ENCODE measurements at places on chromosomes 1 and 21.

DNA sequence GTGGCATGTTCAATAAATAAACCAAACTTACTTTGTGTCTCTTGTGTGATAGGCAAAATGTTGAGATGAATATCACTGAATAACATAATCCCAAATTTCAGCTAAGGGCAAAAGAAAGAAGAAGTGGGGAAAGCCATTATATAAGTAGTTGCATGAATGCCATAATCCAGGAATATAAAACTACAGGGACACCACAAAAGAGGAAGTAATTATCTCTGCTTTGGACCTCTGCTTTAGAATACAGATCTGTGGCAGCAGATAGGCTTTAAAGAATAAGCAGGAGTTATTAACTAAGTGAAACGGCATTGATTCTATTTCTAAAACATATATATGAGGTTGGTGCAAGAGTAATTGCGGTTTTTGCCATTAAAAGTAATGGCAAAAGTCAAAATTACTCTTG lies 288.5 kb upstream of the SNX7 start:
- no peak for DNase-seq

DNA sequence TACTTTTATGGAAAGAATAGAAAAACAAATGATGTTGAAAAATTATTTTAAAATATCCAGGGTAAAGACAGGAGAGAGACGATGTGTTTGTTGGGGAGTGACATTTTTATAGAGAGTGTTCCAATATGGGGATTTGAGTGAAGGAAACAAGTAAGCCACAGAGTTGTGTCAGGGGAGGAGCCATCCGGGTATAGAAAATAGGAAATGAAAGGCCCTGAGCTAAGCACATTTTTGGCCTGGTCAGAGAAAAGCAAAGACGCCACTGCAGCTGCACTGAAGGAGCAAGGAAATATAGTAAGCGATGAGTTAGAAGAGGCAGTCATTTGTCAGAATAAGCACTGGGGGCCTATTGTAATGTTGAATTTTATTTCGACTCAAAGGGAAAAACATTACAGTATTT lies 107.3 kb upstream of the ADGRL4 start:
- DNase-seq: no peak

DNA sequence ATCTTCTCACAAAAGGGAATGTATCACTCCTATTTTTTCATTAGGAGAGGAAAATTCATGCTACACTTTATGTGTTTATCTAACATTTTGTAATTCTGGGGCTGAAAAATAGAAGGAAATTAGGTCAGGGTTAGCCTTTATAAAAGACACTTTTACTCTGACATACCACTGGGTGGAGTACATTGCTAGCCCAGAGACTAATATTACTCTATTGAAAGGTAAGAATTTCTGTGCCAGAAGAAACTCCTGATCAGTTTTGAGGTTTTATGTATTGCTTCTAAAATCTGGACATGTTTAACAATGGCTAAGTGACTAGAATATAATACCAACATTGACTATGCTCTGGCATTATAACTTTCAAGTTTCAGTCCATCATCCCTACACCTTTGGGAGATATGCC lies 724.6 kb downstream of the USP25 start:
- DNase-seq: no peak

DNA sequence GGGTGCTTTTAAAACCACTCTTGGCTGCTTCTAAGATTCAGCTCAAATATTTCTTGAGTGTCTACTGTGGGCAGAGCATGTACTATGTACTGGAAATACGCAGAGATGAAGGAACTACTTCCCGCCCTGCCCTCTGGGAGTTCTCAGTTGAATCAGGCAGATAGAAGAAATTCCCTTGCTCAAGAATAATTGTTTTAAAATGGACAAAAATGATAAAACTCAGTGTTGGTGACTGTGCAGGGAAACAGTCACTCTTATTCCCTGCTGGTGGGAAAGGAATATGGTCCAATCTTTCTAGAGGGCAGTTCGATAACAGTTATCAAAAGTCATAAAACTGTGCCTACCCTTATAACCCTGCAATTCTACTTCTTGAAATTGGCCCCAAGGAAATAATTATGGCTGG lies 16.9 kb upstream of the GRHL3 start:
- DNase-seq: no peak

DNA sequence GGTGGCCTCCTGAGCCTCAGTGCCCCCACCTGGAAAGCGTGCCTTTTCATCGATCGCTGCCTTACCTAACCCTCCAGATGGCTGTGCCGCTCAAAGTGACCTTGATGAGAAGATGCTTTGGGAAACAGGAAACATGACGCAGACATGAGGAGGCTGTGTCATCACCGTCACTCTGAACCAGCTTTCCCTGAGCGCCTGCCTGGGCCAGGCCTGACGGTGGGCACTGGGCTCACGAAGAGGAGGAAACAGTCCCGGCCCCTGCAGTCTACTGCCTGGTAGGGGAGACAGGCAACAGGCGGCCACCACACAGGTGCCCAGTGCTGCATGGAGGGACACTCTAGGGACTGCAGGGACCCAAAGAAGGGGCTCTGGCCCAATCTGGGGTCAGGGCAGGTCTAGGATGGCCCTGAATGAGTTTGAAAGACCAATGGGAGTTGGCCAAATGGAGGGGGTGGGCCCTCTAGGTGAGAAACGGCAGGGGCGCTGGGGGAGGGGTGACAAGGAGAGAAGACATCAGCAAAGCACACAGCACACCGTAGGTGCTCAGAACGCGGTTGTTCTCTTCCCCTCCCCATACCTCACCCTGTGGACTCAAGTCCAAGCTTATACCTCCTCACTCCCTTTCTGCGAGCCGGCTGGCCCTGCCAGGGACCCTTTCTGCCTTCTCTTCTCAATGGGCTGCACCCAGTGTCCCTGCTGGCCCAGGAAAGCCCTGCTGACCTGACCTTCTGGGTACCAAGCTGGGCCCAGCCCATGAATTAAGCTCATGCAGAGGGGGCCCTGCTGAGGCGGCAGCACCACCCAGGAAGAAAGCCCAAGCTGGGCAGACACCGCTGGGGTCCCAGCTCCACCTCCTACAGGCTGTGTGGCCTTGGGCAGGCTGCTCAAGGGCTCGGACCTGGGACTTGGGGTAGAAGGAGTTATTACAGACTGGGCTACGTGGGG lies 44.9 kb downstream of the GLIS1 start:
- DNase-seq: peak; percentile 43
